ELR (cell line): ENCODE measurements at places on chromosomes 2 and 18.

DNA sequence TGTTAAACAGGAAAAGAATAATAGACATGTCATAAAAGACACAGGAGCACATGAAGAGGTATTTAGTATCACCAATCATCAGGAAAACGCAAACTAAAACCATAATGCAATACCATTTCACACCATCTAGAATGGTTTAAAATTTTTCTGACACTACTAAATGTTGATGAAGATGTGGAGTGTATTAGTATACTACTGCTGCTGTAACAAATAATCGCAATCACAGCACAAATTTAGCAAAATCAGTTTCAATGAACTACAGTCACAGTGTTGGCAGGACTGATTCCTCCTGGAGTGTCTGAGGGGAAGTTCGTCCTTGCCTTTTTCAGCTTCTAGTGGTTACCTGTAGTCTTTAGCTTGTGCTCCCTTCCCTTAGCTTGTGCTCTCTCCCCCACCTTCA lies 24.1 kb downstream of the SMAD2 start:
- DNase-seq, result no peak

DNA sequence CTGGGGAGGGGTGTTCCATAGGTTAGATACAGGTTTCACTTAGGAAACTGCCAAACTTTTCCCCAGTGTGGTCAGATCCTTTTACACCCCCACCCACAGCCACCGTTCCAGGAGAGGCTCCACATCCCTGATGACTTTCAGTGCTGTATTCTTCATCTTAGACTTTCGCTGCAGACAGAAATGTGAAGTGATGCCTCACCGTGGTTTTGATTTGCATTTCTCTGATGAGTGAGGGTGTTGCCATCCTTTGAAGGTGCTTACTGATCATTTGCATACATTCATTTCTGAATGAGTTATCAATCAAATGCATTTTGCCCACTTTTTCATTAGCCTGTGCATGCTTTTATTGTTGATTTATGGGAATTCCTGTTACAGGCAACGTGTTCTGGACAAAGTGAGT lies 14.9 kb downstream of the COPS9 start:
- DNase-seq, result no peak

DNA sequence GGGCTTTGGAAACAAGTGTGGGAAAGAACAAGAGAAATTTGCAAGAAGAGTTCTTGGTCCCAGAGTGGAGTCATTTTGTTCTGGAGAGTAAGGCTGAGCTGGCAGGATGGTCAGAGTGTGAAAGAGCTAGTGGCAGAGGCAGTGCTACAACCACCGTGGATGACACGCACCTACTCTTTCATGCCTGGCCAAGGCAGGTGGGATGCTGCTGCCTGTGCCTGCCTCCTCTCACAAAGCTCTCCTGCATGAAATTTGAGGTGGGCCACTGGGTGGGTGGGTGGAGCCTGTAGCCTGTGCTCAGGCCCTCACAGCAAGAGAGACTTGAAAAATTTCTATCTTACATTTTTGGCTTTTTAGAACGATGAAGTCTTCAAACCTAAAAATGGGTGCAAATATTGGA lies 9.4 kb upstream of the INO80C start:
- DNase-seq, result no peak

DNA sequence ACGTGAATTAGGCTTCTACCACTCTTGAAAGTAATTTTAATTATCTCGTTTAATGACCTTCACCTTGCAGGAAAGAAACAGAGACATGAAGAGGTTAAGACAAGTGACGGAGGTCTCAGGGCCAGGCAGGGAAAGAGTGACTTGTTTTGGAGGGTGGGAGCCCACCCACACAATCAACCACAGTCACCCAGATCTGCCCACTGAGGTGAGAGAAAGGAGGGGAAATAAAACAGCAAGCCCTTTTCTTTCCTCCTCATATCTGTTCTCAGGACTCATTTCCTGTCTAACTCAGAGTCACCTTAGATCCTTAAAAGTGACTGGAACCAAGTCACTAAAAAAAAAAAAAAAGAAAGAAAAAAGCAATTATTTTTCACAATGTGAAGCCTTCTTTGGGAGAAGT lies 26.8 kb downstream of the ATP8B1 start:
- no peak for DNase-seq

GRCh38 chr2:240240781-240241180 lies 100.3 kb upstream of the OTOS start:
- no peak for DNase-seq

GRCh38 chr18:55473058-55473457 lies 114.9 kb downstream of the TCF4 start:
- no peak for DNase-seq

- no peak for DNase-seq
Observed at GRCh38 chr2:172929644-172930043, 146.0 kb upstream of the MAP3K20 start.
